ENCODE measurements at places on chromosomes 1 and 21. TPM values are rescaled to one million over a fixed set of nuclear protein-coding genes. Genes with fewer than 3 reads are reported as not detected.

TBX19 gene
- total RNA-seq = 2.0 TPM

TBX15 gene
- total RNA-seq = not detected

SMCP gene
- total RNA-seq = not detected

TMEM200B gene
- 22.8 TPM for total RNA-seq

FAM177B gene
- total RNA-seq = not detected

GNG4 gene
- not detected for total RNA-seq

Data from smooth muscle cell of trachea (primary cell).